Lower lobe of right lung (tissue), 2 donors: ENCODE measurements at places on chromosomes 6 and 20. TPM values are rescaled to one million over a fixed set of nuclear protein-coding genes. Genes with fewer than 3 reads are reported as not detected.

ZSCAN9 gene
- total RNA-seq, result 11.3 TPM

GRCh38 chr6:18028332-18028731, 40.9 kb upstream of the KIF13A start:
- H3K27me3 ChIP-seq, result no peaks in the 10 kb centered on the region
- DNase-seq, result no peak
- H3K27ac ChIP-seq, result no peak overlapping the region
- no peak overlapping the region for H3K4me3 ChIP-seq

DNA sequence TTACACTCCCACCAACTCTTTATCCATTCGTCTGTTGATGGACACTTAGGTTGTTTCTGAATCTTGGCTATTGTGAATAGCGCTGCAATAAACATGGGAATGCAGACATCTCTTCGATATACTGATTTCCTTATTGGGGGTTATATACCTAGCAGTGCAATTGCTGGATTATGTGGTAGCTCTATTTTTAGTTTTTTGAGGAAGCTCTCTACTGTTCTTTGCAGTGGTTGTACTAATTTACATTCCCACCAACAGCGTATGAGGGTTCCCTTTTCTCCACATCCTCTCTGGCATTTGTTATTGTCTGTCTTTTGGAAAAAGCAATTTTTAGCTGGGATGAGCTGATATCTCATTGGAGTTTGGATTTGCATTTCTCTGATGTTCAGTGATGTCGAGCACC, 4.6 kb upstream of the PFDN4 start:
- H3K27me3 ChIP-seq, result no peaks in the 10 kb centered on the region
- H3K27ac ChIP-seq, result no peak overlapping the region
- H3K4me1 ChIP-seq, result no peaks in the 10 kb centered on the region
- no peak for DNase-seq
- no peak overlapping the region for H3K4me3 ChIP-seq

- no peaks in the 10 kb centered on the region for H3K27me3 ChIP-seq
- no peak overlapping the region for H3K4me3 ChIP-seq
- no peaks in the 10 kb centered on the region for H3K36me3 ChIP-seq
- H3K4me1 ChIP-seq, result no peaks in the 10 kb centered on the region
- no peak for DNase-seq
- no peak overlapping the region for H3K27ac ChIP-seq
Measured at GRCh38 chr20:11792568-11792953, 125.1 kb upstream of the BTBD3 start.

DLK2 gene
- total RNA-seq, result 0.53 TPM

- DNase-seq, result no peak
- H3K4me3 ChIP-seq, result no peak overlapping the region
- H3K27ac ChIP-seq, result no peak overlapping the region
- no peaks in the 10 kb centered on the region for H3K27me3 ChIP-seq
- H3K4me1 ChIP-seq, result no peaks in the 10 kb centered on the region
Measured at GRCh38 chr6:129609635-129610034, 100.3 kb downstream of the ARHGAP18 start.

THBD gene
- 77.6 TPM for total RNA-seq

DNA sequence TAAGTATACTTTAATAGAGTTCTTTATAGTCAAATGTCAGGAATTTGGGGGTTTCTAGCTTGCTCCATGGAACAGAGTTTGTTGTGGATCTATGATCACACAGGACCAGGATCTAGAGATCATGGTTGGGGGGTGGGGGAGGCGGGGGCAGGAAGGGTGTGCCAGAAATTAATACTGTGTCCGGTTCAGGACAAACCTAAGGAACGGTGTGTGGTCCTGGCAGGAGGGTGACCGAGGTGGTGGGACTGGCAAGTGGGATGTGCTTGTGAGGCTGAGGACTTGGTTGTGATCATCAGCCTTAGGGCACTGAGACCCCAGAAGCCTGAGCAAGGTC, 27.9 kb downstream of the GSTA3 start:
- no peaks in the 10 kb centered on the region for H3K36me3 ChIP-seq
- peak overlapping the region; percentile 67 for H3K4me3 ChIP-seq
- H3K27ac ChIP-seq, result peak overlapping the region; percentile 84
- H3K27me3 ChIP-seq, result no peaks in the 10 kb centered on the region
- DNase-seq, result no peak

SYCP2L gene
- 1.0 TPM for total RNA-seq

GRCh38 chr6:34909320-34909883, 20.3 kb downstream of the ANKS1A start:
- peaks cover 4% of the 10 kb centered on the region for H3K36me3 ChIP-seq
- no peak for DNase-seq

DNA sequence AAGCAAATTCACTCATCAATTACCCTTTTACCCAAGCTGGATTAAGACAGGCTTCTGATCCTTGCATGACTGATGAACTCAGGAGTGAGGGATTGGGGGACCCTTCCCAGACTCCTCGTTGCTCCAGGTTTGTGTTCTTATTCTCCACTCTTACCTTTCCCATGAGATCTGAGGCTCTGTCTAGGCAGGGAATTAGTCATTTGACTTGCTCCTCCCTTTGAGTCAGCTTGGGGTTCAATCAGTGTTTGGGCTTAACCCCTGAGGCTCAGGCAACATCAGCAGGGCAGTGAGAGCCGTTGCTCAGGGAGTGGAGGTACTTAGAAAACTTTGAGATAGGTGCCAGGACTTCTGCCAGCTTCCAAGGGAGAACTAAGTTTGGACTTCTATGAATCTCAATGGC, 20.7 kb upstream of the TOX2 start:
- H3K4me1 ChIP-seq, result no peaks in the 10 kb centered on the region
- H3K27me3 ChIP-seq, result no peaks in the 10 kb centered on the region
- H3K27ac ChIP-seq, result no peak overlapping the region
- DNase-seq, result no peak

LST1 gene
- total RNA-seq, result 127 TPM

DNA sequence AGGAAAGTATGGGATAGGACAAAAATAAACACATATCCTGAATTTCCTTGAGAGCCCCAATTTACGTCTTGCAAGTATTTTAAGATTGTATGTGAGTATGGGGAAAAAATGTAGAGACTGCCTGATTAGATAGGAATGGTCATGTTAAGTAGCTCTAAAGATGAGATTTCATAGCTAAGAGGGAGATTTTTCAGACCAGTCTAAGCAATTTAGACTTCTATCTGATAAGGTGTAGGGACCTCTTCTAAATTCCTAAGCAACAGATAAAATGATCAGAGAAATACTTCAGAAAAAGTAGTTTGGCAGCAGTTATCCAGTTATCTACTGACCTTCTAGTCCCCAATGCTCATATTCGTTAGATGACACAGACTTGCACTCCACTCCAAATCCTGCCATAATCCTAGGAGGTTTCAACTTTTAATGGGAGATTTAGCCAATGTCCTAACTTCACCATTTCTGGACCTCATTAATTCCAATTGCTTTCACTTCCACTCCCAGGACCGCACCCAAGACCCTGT, 90.0 kb downstream of the FILIP1 start:
- H3K4me3 ChIP-seq, result no peak overlapping the region
- no peak for DNase-seq
- H3K27ac ChIP-seq, result no peak overlapping the region
- H3K36me3 ChIP-seq, result no peaks in the 10 kb centered on the region

DNA sequence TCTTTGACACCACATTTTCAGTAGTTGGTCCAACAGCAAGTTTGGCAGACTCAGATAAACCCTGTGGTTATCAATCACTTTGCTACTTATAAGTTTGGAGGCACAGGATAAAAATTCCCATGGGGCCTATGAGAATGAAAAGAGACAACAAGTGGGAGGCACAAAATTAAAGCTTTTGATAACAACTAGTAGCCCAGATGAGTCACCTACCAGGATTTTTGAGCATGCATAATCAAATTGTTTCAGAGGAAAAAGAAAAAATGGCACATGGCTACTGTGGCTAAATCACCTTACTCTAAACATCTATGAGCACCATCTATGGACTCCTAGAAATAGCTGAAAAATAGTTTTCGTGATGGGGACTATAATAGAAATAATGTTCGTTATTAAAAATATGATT, 40.8 kb upstream of the BMP5 start:
- H3K4me3 ChIP-seq, result no peak overlapping the region
- DNase-seq, result no peak
- no peaks in the 10 kb centered on the region for H3K36me3 ChIP-seq
- H3K4me1 ChIP-seq, result no peaks in the 10 kb centered on the region
- no peaks in the 10 kb centered on the region for H3K27me3 ChIP-seq

KCNK5 gene
- 10.9 TPM for total RNA-seq

GRCh38 chr20:35117196-35117595, 24.6 kb upstream of the TRPC4AP start:
- no peak for DNase-seq
- no peak overlapping the region for H3K27ac ChIP-seq
- no peaks in the 10 kb centered on the region for H3K27me3 ChIP-seq
- H3K36me3 ChIP-seq, result peaks cover 88% of the 10 kb centered on the region
- no peaks in the 10 kb centered on the region for H3K4me1 ChIP-seq
- no peak overlapping the region for H3K4me3 ChIP-seq

- no peak overlapping the region for H3K4me3 ChIP-seq
- no peaks in the 10 kb centered on the region for H3K27me3 ChIP-seq
- peaks cover 58% of the 10 kb centered on the region for H3K36me3 ChIP-seq
- peaks cover 11% of the 10 kb centered on the region for H3K4me1 ChIP-seq
Measured at GRCh38 chr20:24978513-24978912, 14.0 kb downstream of the APMAP start.

GRCh38 chr6:89610149-89610642, 28.4 kb downstream of the LYRM2 start:
- no peaks in the 10 kb centered on the region for H3K36me3 ChIP-seq
- no peaks in the 10 kb centered on the region for H3K27me3 ChIP-seq
- DNase-seq, result peak; percentile 80
- no peak overlapping the region for H3K27ac ChIP-seq
